CD8-positive, alpha-beta memory T cell (primary cell): ENCODE measurements at places on chromosomes 7 and 10.

DNA sequence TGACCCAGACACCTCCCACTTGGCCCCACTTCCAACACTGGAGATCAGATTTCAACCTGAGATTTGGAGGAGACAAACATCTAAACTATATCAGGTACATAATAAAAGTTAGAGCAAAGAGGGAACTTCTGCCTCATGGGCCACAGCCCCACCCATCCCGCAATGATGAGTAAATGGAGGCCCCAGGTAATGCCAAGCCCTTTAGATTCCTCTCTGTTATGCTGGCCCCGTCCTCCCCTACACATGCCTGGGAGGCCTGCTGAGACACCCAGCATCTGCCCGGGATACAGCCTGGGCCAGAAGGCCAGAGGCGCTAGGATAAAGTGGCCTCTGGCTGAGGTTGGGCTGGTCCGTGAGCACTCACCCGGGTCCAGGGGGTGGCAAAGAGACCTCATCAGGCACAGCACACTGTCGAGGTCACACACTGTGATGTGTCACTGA, 185.5 kb upstream of the SH2B2 start:
- no peak for DNase-seq

DNA sequence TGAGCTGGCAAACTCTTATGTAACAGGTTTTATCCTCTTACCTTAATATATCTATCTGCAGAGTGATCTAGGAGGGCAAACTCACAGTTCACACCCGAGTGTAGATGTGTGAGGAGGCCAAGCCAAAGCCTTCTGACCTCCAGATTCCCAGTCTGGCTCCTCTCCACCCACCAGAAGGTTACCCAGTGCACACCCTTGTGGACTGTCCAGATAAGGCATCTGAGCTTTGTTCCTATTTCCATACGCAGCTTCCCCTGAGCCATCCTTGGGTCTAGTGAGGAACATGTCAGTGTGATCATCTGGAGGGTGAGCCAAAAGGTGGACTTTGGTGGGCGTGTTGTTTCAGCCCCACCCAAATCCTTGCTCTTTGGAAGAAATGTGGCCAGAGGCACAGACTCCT, 203.0 kb upstream of the MEOX2 start:
- no peak for DNase-seq

GRCh38 chr7:7803715-7804178, 85.3 kb upstream of the RPA3 start:
- DNase-seq, result no peak

- DNase-seq, result no peak
Measured at GRCh38 chr7:1736830-1737229, 66.8 kb downstream of the ELFN1 start.

DNA sequence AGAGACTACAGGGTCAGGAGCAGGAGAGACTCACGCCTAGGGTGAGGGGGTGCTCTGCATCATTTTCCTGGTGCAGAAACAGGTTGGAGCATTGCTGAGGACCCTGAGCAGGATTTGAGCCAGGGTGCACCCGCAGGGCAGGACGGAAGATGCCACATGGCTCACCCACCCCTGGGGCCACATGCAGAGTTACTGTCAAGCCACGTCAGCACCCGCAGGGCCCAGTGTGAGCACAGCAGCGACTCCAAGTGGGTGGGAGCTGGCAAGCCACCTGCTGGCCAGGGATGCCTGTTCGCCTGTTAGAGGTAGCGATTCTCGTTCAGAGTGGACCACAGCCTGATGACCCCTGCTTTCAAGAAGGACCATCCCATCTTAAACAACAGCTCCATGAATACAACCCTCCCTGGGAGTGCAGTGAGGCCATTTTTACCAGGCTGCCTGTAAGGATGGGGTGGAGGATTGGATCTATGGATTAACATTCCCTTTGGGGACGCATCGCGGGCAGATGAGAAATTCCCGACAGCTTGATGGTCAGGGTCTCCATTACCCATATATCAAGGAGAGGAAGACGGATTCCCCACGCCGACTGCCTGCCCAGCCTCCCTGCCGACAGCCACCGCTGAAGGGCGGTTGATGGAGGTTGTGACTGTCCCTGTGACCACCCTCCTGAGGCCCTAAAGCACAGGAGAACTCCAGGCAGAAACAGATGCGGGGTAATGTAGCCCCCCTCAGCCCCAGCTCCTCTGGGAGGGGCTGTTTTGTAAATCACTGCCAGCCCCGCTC, 101.1 kb upstream of the RET start:
- DNase-seq, result no peak

DNA sequence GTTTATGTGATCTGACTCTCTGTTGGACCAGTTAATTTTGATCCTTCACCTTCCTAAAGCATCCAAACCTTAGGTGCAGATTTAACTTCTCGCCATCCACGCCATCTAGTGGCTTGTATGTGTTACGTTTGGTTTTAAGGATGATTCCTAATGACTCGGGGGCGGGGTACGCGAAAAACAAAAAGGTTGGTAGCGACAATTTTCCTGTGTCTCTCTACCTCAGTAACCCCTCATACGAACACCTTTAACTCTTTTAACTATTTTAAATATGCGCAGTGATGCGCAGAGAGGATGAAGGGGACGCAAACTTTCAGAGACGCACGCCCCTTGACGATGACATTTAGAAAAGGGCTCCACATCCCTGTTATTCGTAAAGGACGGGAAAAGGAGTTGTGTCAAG, 714 bp upstream of the KCND2 start:
- no peak for DNase-seq

DNA sequence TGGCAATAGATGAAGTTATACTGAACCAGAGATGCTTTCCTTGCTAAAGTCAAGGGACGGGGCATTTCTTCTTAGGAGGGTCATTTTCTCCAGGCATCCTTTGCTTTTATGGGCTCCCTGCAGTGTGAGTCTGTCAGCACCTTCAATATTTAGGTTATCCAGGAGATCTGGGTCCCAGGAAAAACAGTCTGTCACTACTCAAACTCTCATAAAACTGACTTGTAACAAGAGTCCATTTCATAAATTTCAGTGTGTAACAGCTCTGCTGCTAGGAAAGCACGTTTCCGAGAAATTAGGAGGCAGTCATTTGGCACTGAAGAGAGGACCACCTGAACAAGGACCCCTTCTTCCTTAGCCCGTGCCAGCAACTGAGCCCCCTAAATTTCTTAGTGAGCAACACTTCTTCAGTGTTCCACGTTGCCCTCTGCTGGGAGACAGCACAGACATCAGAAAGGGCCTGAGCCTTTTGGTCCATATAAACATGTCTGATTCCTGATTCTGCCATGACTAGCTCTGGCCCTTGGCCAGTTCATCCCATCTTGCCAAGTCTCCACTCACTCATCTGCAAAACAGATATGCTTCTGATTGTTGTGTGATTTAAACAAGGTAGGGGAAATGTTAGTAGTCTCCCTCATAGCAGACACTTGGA, 7.2 kb downstream of the GCC1 start:
- no peak for DNase-seq
